ENCODE measurements at places on chromosomes 4 and X. TPM values are rescaled to one million over a fixed set of nuclear protein-coding genes. Genes with fewer than 3 reads are reported as not detected.

The SSX4B gene
- total RNA-seq = not detected

The SPATA4 gene
- 0.52 TPM for total RNA-seq

The PDZD4 gene
- 2.6 TPM for total RNA-seq

The KCTD8 gene
- total RNA-seq = not detected

The LNX1 gene
- total RNA-seq = 4.2 TPM

The WAS gene
- 1.0 TPM for total RNA-seq

The HPSE gene
- 1.0 TPM for total RNA-seq

The HERC5 gene
- 5.7 TPM for total RNA-seq

The MCF2 gene
- total RNA-seq = 0.52 TPM

The GSX2 gene
- not detected for total RNA-seq

The PRR27 gene
- total RNA-seq = not detected

The CYSLTR1 gene
- 7.3 TPM for total RNA-seq

The HMX1 gene
- not detected for total RNA-seq

The CT45A3 gene
- not detected for total RNA-seq

The MAGEA9B gene
- not detected for total RNA-seq

The GJB1 gene
- not detected for total RNA-seq

The SPINK2 gene
- not detected for total RNA-seq

The CCSER1 gene
- total RNA-seq = 1.0 TPM

The SPP1 gene
- 156 TPM for total RNA-seq

The TLR10 gene
- total RNA-seq = 0.52 TPM

The POU4F2 gene
- total RNA-seq = not detected

The TKTL2 gene
- under 0.01 TPM for total RNA-seq

The HTN1 gene
- total RNA-seq = not detected

The ZFYVE28 gene
- 1.0 TPM for total RNA-seq

The MAGEB16 gene
- not detected for total RNA-seq

The IQCM gene
- total RNA-seq = not detected

The PCDH7 gene
- total RNA-seq = 33.4 TPM

The EDA gene
- 11.0 TPM for total RNA-seq
